ENCODE measurements at places on chromosomes 16 and 17.

DNA sequence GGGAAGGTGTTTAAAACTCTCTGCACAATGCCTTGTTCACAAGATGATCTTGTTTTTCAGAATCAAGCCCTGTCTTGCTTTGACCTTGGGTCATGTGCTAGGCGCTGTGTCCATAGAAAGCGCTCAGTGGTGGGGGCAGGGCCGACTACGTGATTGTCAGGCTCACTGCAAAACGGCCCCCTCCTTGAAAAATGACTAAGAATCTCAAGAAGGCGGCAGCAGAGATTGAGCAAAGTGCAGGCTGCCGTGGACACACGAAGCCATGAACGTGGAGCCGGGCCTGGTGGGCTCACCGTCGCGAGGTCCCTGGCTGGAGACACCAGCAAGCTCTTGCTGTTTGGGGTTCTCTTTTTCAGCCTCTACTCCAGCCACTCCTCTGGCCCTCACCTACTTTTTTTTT is 10.2 kb downstream of the ATP2C2 start:
- DNase-seq: no peak

GRCh38 chr17:2338315-2338657 is 985 bp downstream of the SGSM2 start:
- no peak for DNase-seq

DNA sequence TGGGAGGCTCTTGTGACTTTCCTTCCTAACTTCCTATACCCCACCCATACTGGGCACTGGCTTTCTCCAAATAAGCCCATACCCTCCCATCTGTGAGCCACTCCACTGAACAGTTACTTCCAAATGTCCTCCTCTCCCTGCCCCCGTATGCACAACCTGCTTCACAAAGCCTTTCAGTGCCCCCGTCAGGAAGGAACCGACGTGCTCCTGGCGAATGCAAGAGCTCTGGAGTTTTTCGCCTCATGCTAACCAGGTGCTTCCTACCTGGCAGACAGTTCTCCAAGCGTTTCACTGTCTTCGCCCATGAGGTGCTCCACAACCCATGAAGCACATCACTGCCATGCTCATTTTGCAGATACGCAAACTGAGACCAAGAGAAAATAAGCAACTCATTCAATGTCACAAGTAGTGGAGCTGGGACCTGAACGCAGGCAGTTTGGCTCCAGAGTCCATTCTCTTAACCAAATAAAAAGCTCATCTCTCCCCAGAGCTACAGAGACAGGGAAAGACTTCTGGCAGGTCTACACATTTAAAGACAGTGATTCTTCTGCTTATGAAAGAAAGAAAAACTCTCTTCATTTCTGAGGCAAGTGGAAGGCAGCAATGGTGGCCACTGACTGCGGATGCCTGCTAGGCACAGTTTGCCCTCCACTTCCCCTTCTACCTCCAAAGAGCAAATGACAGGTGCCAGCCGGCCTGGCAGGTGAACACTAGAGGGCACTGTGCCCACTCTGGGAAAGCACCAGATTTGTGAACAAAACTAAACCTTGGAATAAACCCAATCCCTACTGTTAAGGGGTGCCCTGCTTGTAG is 23.8 kb downstream of the SPHK1 start:
- DNase-seq: peak; percentile 49

DNA sequence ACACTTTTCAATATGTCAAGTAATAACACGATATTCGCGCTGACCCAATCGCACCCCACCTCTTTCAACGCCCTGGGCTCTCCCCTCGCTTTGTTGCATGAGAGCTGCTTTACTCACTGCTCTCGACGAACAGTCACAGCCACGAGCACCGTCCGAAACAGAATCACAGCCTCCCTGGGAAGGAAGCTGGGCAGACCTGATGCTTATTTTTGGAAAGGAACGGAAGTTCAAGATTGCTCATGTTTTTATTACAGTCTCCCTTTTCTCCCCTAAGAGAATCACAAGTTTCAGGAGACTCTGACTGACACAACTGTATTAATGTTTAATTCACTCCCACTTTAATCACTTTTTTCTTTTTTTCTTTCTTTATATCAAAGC is 67.8 kb downstream of the ANKRD11 start:
- peak; percentile 67 for DNase-seq

- DNase-seq: no peak
Measured at GRCh38 chr16:27246439-27246838, 22.1 kb downstream of the NSMCE1 start.

DNA sequence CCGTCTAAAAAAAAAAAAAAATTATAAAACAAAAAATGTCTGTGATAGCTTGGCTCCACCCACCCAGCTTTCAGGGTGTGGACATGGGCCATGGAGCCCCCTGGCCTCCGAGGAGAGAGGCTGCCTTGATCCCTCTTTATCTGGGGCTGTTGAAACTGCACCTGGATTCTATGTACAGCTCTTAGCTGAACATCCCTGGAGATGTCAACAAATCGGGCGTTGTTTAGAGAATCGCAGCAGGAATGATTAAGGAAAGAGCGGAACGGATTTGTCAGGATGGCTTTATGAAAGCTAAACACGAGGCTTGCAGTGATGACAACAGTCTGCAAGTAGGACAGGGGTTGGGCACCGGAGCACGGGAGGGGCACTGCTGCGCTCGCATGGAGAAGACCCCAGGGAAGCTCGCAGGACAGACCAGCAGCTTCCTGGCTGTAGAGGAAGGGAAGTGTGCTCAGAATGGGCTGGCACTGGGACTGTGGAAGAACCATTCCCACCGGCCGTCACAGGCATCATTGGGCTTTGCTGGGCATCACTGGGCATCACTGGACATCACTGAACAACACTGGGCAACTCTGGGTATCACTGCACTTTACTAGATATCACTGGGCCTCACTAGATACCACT is 195.8 kb upstream of the FOXF1 start:
- no peak for DNase-seq

GRCh38 chr17:33057564-33057963 is 65.9 kb downstream of the SPACA3 start:
- DNase-seq: no peak

GRCh38 chr17:45651145-45651709 is 132.9 kb upstream of the CRHR1 start:
- DNase-seq: no peak

- DNase-seq: no peak
Measured at GRCh38 chr17:57110579-57111325, 25.7 kb downstream of the AKAP1 start.

- DNase-seq: no peak
Measured at GRCh38 chr16:2830355-2830695, 222 bp downstream of the ZG16B start.

GRCh38 chr17:55086635-55087058 is 118.1 kb downstream of the STXBP4 start:
- DNase-seq: peak; percentile 91

GRCh38 chr17:2705263-2705662 is 6.3 kb downstream of the CLUH start:
- DNase-seq: no peak

DNA sequence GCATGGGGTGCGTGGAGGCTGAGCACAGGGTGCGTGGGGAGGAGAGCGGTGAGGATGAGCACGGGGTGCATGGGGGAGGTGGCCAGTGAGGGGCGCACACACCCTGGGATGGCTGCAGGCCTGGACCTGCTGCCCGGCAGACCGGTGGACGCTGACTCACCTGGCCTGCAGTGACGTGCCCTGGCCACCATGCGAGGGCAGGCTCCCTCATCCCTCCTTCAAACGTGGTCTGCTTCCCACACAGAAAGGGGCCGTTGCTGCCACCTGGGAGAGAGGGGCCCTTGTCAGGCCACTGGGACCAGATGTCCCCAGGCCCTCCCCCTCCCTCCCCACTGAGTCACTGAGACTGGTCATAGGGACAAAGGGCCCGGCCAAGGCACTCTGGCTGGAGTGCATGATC is 20.1 kb upstream of the APRT start:
- no peak for DNase-seq

GRCh38 chr17:22510504-22510903 is 818.2 kb downstream of the KCNJ18 start:
- DNase-seq: no peak

GRCh38 chr17:64005734-64006167 is 7.6 kb downstream of the PRR29 start:
- no peak for DNase-seq

- peak; percentile 89 for DNase-seq
Measured at GRCh38 chr17:7557775-7558543, 591 bp upstream of the TNFSF13 start.

GRCh38 chr16:85205747-85206471 is 93.6 kb upstream of the CIBAR2 start:
- peak; percentile 48 for DNase-seq

DNA sequence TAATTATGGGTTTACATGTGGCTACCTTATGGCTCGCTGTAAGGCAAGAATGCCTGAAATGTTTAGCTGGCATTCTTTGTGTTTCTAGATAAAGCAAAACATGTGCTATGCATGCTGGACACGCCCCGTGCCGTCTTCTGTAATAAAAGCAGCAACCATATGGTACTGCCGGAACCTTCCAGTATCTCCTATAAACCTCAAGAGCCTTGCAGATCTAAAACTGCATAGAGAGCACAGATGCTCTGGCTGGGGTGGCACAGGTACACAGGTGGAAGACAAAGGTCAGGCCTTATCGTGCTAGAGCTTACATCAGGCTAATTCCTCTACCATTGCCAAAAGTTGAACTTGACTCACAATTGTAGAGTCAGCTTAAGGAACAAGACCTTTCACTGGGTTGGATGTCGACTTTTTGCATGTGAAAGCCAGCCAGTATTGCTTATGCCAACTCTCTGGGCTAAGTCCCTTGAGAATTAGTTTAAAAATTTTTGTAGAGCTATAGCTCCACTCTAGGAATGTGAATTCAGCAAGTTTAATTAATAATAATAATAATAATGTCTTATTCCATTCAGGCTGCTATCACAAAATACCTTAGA is 187.4 kb upstream of the CACNG5 start:
- peak; percentile 45 for DNase-seq

DNA sequence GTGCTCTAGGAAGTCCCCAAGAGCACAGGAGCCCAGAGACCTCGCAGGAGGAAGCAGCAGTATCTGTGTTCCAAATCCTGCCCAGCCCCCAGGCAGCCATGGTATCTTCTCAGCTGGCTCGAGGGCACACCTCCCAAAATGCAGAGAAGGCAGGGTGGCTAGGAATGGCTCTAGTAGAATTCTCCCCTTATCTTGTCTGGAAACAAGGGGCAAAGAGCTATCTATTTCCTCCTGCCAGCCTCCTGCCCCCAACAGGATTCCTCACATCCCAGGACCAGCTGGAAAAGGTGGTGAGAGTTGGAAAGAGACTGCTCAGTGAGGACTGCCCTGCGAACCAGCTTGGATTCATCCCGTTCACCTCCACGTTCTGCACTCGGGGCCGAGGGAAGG is 8.6 kb upstream of the TSPOAP1 start:
- no peak for DNase-seq

- DNase-seq: peak; percentile 79
Measured at GRCh38 chr17:56319531-56319930, 166.3 kb downstream of the ANKFN1 start.

GRCh38 chr17:42675348-42675964 is 1.3 kb downstream of the PLEKHH3 start:
- no peak for DNase-seq

DNA sequence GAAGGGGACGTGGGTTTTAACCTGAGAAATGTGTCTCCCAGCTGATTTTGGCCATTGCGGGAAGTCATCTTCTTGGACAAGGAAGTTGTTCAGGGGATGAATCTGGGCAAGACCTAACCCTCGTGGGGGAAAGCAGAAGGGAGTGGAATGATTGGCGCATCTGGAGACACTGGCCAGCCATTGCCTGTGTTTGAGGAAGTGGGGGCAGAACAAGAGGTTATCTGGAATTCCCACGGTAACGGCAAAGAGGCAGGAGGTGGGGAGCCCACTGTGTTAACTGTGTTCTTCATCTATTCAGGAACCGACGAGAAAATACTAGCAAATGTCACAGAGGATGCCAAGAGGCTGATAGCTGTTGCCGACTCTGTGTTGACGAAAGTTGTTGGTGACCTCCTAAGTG is 66.9 kb downstream of the RNF213 start:
- no peak for DNase-seq

- DNase-seq: no peak
Measured at GRCh38 chr17:12857592-12857991, 68.3 kb downstream of the ARHGAP44 start.

DNA sequence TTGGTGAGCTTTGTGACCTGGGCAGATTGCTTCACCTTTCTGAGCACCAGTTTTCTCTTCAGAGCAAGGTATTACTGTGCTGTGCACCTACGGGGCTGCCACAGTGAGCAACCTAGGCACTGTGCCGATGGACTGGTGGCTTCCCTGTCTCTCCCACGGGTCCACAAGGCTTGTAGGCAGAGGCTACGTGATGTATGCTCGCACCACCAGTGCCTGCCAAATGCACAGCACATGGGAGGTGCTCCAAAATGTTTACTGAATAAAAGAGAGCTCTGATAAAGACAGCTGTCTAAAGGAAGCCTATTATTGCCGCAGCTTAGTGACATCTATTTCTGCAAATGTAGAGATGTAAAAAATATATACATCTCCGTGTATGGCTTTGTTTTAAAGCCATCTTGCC is 139.2 kb downstream of the CDK5R1 start:
- no peak for DNase-seq

DNA sequence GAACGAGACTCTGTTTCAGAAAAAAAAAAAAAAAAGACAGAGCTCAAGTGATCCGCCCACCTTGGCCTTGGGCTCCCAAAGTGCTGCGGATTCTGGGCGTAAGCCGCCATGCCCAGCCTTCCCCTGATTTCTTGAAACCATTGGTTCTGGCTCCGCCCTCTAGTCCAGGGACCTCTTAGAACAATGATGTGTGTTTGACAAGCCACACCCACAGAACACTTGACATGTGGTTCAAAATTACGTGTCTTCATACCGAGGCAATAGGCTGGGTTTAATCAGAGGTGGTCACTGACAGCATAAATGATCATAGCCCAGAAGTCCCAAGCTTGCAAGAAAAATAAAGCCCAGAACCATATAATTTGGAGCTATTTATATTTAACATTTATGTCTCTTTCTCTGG is 23.0 kb downstream of the KNOP1 start:
- DNase-seq: no peak

DNA sequence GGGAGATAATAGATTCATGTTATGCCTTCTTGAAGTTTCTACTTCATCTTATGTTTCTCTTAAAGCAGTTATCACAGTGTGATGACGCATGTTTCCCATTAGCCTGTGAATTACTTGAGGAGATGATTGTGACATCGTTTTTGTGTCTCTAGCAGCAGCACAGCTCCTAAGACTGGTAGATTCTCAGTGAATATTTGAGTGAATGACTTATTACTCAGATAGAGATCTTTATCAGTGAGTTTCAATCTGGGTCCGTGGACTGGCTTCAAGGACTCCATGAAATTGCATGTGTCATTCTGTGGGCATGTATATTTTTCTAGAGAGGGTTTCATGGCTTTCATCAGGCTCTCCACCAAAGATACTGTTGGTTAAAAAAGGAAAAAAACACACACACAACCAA is 29.9 kb downstream of the YPEL2 start:
- DNase-seq: peak; percentile 94

DNA sequence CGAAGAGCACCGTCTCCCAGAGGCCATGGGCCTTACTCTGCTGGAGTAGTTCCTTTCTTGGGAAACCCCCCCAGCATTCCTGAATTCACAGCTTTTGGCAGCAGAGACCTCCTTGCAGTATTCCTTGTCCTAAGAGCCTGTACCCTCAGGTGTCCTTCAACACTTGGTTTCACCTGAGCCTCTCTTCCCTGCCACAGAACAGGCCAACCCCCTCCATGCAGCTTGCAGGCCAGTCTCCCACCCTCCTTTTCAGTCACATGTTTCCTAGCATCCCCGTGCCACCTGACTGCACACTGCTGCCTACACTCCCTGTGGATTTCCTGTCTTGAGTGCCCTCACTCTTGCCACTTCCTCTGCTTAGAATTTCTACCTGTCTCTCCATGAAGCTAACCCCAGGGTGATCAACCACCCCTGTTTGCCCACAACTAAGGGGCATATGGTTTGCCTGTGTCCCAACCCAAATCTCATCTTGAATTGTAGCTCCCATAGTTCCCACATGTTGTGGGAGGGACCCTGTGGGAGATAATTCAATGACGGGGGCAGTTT is 65.5 kb downstream of the DYNLRB2 start:
- no peak for DNase-seq
